M059J (cell line): ENCODE measurements at places on chromosomes 1 and 21.
A peak's percentile ranks its signal among the peaks of the same experiment; 100 is the strongest.

- DNase-seq: no peak
Measured at GRCh38 chr1:50634251-50634650, 211.0 kb upstream of the DMRTA2 start.

- DNase-seq: no peak
Measured at GRCh38 chr1:44262816-44263567, 49.7 kb downstream of the DMAP1 start.

DNA sequence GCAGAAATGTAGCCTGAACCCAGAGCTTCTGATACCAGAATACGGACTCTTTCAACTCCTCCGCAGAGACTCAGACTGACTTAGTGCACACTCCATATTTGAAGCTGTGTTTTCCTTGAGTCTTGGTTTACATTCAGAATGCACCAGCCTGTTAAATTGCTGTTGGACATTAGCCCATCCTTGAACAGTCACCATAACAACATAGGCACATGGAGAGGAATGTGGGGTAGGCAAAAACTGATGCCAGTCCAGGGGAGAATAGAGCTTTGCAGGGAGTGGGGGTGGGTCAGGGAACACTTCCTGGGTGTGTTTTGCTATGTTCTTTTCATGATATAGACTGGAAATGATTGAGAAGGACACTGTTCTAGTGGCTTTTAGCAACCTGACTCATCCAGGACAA, 76.3 kb upstream of the CACNA1E start:
- DNase-seq: no peak

- peak; percentile 95 for DNase-seq
Measured at GRCh38 chr1:36187800-36188593, 32.0 kb downstream of the MAP7D1 start.
